ENCODE measurements at places on chromosomes 7 and 10. TPM values are rescaled to one million over a fixed set of nuclear protein-coding genes. Genes with fewer than 3 reads are reported as not detected.

Gene SEC61G
- 191 TPM for total RNA-seq

Gene OR9A2
- not detected for total RNA-seq

Gene HOXA11
- not detected for total RNA-seq

Gene VWDE
- total RNA-seq: 0.25 TPM

Gene HABP2
- 0.08 TPM for total RNA-seq

Gene EFCAB10
- total RNA-seq: not detected

Gene NUTM2B
- total RNA-seq: 0.33 TPM

Gene SUN3
- not detected for total RNA-seq

Gene TCF7L2
- 0.76 TPM for total RNA-seq

Gene ZNF425
- total RNA-seq: 0.43 TPM

Gene CPED1
- 0.38 TPM for total RNA-seq

Gene TCERG1L
- total RNA-seq: 0.13 TPM

Gene SSC4D
- 0.38 TPM for total RNA-seq

Gene MAT1A
- total RNA-seq: 0.54 TPM

Gene OIT3
- not detected for total RNA-seq

Gene FAM171A1
- total RNA-seq: 4.2 TPM

Gene AGR3
- total RNA-seq: not detected

Gene HECW1
- total RNA-seq: not detected

Gene ABCA13
- total RNA-seq: 0.08 TPM

Gene SPOCK2
- total RNA-seq: 74.7 TPM

Gene WNT8B
- not detected for total RNA-seq

Gene EIF4H
- total RNA-seq: 433 TPM

Gene CCDC186
- 9.5 TPM for total RNA-seq

Gene EN2
- total RNA-seq: not detected

Gene OR2A42
- not detected for total RNA-seq

Gene LLCFC1
- not detected for total RNA-seq

Gene COL17A1
- not detected for total RNA-seq

Gene MRC1
- total RNA-seq: 0.16 TPM

Gene TEX36
- total RNA-seq: not detected

Gene GIMAP6
- 18.1 TPM for total RNA-seq

Gene TOMM7
- total RNA-seq: 225 TPM

Gene GOLGA7B
- 0.32 TPM for total RNA-seq

Gene RELN
- 0.22 TPM for total RNA-seq

Gene LDB3
- 0.24 TPM for total RNA-seq

Gene IQUB
- 0.08 TPM for total RNA-seq

Gene FFAR4
- total RNA-seq: not detected

Gene ZNF3
- 21.8 TPM for total RNA-seq

Data from activated T-cell treated with anti-CD3 and anti-CD28 coated beads, Interleukin-2, amount 50 U/mL, for 4 hours (primary cell).